Lower leg skin (tissue), 4 donors: ENCODE measurements at places on chromosomes 11 and 22.

DNA sequence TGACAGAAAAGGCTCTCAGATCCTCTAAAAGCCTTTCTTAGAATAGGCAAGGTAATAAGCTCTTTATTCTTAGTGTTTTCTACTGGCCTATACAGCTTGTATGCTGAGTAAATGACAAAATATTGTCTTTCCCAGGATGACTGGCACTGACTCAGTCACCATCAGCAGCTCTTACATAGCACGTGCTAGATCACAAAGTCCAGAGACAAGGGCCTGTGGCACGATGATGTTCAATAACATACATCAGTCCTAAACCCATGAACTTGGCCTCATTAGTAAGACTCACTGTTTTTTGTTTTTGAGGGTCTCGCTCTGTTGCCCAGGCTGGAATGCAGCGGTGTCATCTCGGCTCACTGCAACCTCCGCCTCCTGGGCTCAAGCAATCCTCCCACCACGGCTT is 42.7 kb downstream of the CELF1 start:
- no peak for DNase-seq

GRCh38 chr11:9568854-9569587 is 4.4 kb upstream of the WEE1 start:
- DNase-seq: peak; percentile 90

- no peak for DNase-seq
Observed at GRCh38 chr11:11841116-11841722, 553 bp upstream of the USP47 start.

DNA sequence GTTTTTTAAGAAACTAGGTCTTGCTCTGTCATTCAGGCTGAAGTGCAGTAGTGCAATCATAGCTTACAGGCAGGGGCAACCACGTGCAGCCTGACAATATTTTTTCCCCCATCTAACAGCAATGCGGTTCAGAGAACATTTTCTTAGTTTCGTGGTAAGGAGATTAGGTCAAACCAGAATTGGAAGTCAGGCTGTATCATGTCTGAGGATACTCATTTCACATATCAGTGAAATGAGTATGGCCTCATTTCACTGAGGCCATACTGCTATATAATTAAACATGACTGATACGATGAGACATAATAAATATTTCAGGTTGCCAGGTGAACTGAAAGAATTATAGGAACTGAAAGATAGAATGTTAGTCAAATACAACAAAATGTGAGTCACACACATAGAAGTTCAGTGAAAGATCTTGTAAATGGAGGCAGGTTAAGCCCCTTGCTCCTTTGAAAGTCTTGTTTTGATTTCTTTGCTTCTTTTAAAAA is 32.5 kb upstream of the IZUMO1R start:
- no peak for DNase-seq

GRCh38 chr11:701741-702461 is 4.1 kb upstream of the EPS8L2 start:
- DNase-seq: no peak

GRCh38 chr11:12303421-12304149 is 73.8 kb upstream of the PARVA start:
- DNase-seq: no peak

DNA sequence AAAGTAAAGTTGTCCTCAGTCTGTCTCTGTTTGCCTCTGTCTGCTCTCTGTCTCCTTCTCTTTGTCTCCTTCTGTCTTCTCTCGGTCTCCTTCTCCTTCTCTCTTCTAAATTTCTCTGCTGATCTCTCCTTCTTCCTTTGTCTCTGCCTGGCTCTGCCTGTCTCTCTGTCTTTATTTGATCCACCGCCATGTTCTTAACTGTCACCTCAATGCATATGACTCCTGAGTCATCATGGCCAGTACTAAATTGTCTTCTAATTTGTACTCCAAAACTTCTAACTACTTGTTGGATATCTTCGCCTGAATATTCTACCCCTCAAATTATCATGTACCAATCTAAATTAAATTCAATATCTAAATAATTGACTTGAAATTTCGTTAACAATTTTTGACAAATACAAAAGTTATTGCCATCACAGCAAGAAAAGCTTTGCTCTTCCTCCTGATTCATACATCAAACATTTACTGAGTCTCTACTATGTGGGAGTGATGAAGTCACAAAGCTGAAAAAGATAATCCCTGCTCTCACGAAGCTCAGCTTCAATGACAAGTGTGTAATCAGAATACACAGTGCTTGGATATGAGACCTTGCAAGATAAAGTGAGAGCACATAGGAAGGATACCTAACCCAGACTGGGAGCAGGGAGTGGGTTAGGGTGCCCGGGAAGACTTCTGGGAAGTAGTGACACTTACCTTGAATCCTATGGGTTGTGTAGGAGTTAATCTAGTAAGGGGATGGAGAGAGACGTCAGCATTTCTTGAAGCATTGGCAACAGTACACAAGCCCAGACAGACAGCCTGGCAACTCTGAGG is 193.0 kb downstream of the MAML2 start:
- DNase-seq: no peak

DNA sequence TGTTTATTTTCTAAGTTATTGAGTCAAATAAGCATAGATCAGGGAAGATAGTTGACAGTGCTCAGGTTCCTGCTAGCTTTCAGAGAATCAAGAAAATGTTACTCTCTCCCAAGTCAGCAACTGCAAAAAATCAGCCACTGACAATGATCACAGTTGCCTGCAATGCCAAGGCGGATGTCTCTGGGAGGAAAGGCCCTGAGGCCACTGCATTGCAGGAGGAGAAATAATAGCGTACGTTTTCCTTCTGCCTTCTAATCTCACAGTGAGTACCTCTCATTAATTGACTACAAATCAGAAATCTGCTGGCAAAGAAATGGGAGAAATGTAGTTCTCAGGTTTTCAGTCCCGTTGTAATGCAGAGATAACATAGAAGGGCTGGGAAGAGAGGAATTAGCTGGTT is 54.0 kb upstream of the SPON1 start:
- no peak for DNase-seq

DNA sequence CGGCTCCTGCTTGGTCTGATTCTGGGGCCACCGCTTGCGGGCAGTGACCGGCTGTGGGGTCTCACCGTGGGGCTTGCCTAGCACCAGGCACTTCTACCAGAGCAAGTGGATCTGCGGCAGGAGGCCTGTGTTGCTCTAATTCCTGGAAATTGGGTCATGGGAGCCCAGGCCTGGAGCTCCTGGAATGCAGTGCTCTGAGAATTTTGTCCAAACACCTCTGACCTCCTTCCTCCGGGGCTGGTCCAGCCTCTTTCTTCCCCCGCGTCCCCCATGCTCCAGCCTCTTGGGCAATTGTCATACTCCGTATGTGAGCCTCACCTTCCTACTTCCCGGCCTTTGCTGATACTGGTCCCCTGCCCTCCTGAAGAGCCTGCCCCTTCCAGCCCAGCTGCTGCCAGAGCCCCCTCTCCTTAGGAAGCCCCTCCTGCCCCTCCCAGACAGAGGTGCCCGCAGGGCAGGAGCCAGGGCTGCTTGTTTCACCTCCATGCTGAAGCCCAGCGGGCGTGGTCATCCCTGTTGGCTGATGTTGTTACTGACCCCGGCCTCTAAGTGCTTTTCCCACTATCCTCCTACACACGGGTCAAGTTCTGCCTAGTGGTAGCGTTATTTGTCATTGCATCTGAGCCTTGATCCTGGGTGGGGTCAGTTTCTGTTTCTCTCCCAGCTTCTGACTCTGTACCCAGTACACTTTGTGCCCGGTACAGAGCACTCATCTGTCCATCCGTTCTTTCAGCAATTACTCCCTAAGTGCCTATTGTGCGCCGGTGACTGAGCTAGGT is 9.6 kb downstream of the MGAT3 start:
- DNase-seq: no peak

GRCh38 chr22:42857845-42858481 is 890 bp upstream of the ARFGAP3 start:
- no peak for DNase-seq

DNA sequence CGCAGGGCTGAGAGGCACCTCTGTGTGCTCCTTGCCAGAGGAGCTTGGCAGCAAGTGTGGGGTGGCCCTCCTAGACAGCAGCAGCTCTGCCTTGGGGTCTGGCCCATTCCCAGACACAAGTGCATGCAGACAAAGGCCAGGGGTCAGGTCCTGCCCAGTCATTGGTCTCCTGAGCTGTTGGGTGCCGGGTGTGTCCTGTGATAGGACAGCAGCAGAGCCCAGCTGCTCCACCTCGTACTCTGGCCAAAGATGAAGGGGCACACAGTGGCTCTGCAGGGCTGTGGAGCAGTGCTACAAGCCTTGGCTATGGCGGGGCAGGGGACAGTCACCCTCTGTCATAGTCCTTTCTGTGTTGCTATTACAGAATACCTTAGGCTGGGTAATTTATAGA is 17.3 kb upstream of the OSBPL5 start:
- DNase-seq: no peak

- DNase-seq: no peak
Observed at GRCh38 chr22:30094804-30095203, 14.5 kb downstream of the HORMAD2 start.

GRCh38 chr11:91700854-91701253 is 523.8 kb upstream of the FAT3 start:
- no peak for DNase-seq

GRCh38 chr11:121618516-121618915 is 165.7 kb upstream of the SORL1-AS1 start:
- DNase-seq: no peak

DNA sequence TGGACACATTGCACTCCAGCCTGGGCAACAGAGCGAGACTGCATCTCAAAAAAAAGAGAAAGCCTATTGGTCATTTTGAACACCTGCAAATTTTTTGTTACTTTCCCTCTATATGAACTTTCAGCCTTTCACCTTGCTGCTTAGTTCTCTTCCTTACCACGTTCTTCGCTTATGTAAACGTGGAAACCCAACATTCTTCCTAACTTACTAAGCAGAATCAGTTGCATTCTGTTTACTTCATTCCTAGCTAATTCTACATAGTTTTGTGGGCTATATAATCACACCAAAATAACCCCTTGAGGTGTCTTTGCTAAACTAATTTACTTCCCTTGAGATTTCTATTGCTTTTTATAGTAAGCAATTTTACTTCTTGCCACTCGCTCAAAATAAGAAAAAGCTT is 23.2 kb downstream of the MS4A4A start:
- no peak for DNase-seq

DNA sequence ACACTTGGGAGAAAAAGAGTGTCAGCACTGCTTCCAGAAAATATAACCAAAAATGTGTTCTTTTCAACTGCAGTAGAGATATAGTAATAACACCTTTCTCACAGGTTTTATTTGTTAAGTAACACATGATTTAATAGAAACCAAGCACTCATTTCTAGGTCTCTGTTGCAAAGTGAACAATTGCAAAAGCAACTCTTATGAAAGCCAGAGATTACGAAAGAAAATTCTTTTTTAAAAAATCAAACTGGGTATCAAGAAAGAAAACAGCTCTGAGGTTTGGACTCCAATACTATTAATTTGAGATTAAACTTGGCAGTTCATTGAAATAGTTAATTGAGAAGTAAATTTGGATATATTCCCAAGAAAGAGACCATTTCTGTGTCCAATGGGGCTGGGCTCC is 9.8 kb upstream of the XKR3 start:
- DNase-seq: no peak

DNA sequence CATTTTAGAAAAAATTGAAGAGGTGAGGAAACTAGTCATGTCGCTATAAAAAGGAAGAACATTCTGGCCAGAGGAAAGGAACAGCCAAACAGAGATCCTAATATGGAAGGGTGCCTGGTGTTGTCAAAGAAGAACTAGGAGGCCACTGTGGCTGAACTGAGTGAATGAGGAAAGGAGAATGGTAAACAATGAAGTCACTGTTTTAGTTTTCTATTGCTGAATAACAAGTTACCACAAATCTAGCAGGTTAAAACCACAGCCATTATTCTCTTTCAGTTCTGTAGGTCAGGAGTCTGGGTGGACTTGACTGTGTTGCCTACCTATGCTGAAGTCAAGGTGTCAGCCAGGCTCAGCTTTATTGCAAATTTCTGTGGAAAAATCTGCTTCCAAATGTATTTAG is 549.3 kb upstream of the CCDC90B start:
- DNase-seq: no peak

DNA sequence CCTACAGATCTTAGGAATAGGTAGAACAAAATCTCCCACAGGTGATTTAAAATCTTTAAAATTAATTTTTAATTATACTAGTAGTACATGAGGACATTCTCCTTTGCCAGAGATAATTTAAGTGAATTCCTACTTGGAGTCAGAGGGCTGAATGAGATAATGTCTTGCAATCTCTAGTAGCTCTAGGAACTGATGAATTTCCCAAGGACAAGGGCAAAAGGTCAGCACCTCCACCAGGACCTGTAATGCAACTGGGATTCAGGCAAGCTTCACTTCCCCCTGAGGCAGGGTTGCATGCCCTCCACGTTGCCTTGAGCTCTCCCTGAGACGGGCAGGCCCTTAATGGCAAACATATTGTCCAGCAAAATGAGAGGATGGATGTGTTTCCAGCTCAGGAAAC is 330.3 kb upstream of the PITPNB start:
- no peak for DNase-seq

GRCh38 chr11:12212821-12213185 is 102.4 kb downstream of the MICAL2 start:
- no peak for DNase-seq

GRCh38 chr22:37260901-37261336 is 16.9 kb upstream of the RAC2 start:
- DNase-seq: peak; percentile 48

DNA sequence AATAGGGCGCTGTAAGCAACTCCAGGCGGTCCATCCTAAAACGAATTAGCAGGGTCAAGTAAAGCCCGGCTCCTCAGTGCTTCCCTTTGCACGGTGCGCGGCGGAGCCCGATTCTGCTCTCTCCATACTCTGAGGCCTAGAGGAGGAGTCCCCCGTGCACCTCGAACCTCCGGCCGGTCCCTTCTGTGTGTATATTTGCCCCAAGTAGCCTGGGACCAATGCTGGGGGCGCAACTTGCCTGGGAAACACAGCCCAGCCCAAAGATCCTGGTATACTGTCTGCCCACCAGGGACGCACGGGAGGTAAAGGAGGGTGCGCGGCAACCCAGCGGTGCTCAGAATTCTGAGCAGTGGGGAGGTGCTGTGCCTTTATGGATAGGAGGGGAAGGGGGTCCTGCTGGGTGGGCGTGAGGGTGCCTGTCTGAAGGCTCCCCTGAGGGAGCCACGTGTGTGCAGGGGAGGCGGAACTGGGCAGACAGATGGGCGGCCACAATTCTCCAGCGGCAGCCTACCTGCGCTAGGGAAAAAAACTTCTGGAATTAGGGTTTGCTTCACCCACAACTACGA is 4.8 kb upstream of the TBX1 start:
- no peak for DNase-seq
